Natural killer cell treated with Interleukin-12 subunit alpha and Interleukin-12 subunit beta and Interleukin-15 and Interleukin-18, amount 100 ng/mL, for 72 hours (primary cell): ENCODE measurements at places on chromosomes 4 and X. TPM values are rescaled to one million over a fixed set of nuclear protein-coding genes. Genes with fewer than 3 reads are reported as not detected.

- no peaks in the 10 kb centered on the region for H3K36me3 ChIP-seq
- no peaks in the 10 kb centered on the region for H3K27me3 ChIP-seq
- DNase-seq: no peak
- no peak overlapping the region for H3K27ac ChIP-seq
- H3K4me3 ChIP-seq: no peak overlapping the region
- no peaks in the 10 kb centered on the region for H3K4me1 ChIP-seq
Measured at GRCh38 chr4:139227729-139228404, 50.8 kb upstream of the ELF2 start.

GRCh38 chrX:154452823-154453222, 5.3 kb upstream of the PLXNA3 start:
- no peak overlapping the region for H3K27ac ChIP-seq
- H3K4me3 ChIP-seq: no peak overlapping the region
- no peaks in the 10 kb centered on the region for H3K36me3 ChIP-seq

The METAP1 gene
- total RNA-seq: 46.6 TPM

The MUC7 gene
- total RNA-seq: not detected

DNA sequence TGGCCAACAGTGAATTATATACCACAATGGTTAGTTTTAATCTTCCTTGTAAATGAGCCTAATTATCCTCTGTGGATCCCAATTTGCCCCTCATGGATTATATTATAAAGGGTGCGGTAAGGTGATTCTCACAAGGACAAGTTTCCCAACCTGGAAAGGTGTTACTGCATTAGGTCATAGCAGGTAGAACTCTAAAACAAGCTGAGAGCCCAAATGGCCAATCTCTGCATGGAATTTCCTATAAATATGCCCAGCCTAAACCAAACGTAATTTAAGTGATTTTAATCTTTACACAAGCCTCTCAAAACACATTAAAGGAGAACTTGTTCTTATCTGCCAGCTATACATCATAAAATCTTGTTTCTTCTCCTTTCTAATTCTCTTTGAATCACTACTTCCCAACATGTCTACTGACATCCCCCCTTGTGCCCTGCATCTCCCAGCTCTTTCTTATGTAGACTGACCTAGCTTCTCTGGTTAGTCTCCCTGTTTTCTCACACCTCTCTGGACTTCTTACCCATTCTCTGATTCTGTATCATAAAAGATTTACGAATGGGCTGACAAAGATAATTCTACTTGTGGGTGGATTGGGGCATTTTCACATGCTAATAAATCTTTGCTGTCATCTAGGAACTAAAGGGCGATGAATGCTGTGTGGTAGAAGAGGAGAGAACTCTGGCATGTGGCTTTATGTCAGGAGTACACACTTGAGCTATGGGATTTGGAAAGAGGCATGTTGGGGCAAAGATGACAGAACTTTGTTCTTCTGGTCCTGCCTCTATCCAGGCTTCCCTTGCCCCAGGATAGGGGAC, 94.3 kb upstream of the PGRMC2 start:
- H3K27ac ChIP-seq: no peak overlapping the region
- peaks cover 3% of the 10 kb centered on the region for H3K27me3 ChIP-seq
- peaks cover 5% of the 10 kb centered on the region for H3K36me3 ChIP-seq

The RHOXF2B gene
- not detected for total RNA-seq

The TAF7L gene
- 0.84 TPM for total RNA-seq

DNA sequence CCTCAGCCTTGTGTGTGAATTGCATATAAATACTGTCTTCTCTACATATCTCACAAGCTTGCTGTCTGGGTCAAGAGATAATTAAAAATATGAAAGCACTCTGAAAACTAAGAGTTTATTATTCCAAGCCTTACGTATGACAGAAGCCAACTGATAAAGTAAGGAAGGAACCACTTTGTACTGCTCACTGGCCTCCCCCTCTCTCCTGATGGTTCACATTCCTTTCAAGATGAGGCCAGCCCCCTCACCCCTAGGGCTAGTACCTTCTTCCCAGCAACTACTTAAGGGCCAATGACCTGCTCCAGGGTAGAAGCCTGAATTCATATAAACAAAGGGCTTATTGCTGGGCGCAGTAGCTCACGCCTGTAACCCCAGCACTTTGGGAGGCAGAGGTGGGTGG, 5.4 kb upstream of the SOWAHD start:
- H3K4me3 ChIP-seq: no peak overlapping the region
- H3K27ac ChIP-seq: no peak overlapping the region
- H3K4me1 ChIP-seq: peaks cover 45% of the 10 kb centered on the region
- H3K27me3 ChIP-seq: no peaks in the 10 kb centered on the region
- no peak for DNase-seq

The LGI2 gene
- not detected for total RNA-seq

The ADGRL3 gene
- not detected for total RNA-seq

The SEPSECS gene
- total RNA-seq: 11.3 TPM

DNA sequence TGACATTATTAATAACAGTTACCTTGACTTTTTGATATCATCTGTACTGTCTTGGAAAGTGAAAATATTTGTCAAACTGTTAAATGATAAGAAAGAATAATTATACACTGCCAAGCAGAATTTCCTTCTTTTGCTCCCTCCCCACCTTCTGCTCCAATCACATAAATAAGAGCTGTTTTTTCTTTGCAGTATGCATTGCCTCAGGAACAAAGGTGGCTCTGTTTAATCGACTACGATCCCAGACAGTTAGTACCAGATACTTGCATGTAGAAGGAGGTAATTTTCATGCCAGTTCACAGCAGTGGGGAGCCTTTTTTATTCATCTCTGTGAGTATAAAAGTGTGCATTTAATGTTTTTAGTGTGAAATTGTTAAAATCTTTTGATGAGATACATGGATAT, 66.1 kb downstream of the CCKAR start:
- no peaks in the 10 kb centered on the region for H3K27me3 ChIP-seq
- no peak overlapping the region for H3K27ac ChIP-seq
- no peak overlapping the region for H3K4me3 ChIP-seq
- peaks cover 6% of the 10 kb centered on the region for H3K4me1 ChIP-seq
- DNase-seq: no peak
- H3K36me3 ChIP-seq: peaks cover 34% of the 10 kb centered on the region

The DAPP1 gene
- 15.9 TPM for total RNA-seq

DNA sequence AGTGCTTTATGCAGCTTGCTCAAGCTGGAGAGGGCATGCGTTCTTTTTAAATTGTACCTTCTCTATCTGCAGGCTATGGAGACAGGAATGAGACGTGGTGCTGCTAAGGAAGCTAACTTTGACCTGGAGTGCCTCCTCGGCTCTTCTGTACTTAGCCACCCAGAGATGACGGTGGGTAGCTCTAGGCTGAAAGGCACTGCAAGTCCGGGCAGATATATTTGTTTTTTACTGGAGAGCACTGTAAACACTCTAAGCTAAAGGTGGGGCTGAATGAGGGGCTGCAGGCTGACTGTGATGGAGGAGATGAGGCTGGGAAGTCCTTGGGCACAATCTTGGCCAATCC, 12.1 kb downstream of the ELF4 start:
- peaks cover 10% of the 10 kb centered on the region for H3K36me3 ChIP-seq
- DNase-seq: no peak
- peaks cover 40% of the 10 kb centered on the region for H3K4me1 ChIP-seq
- H3K27ac ChIP-seq: peak overlapping the region; percentile 89

The TLL1 gene
- total RNA-seq: not detected

- no peaks in the 10 kb centered on the region for H3K27me3 ChIP-seq
- H3K4me1 ChIP-seq: no peaks in the 10 kb centered on the region
- H3K4me3 ChIP-seq: no peak overlapping the region
- no peak overlapping the region for H3K27ac ChIP-seq
- H3K36me3 ChIP-seq: no peaks in the 10 kb centered on the region
Measured at GRCh38 chr4:152197211-152197610, 338.7 kb downstream of the FBXW7 start.

DNA sequence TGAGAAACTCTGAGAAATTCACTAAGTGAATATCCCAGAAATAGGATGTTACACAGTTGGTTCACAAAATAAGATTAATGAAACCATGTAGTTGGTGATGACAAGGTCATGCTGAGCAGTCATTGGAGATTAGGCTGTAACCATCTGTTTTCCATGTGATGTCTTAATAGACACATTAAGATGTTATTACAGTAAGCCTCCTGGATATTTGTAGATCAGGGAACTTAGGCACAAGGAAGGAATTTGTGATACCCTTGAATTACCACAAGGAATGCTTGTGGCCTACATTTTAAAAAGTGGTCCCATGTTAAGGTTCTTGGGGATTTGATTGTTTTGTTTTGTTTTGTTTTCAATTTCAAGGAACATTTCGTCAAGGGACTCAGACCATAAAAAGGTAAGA, 185.6 kb upstream of the BANK1 start:
- no peak overlapping the region for H3K27ac ChIP-seq
- H3K4me3 ChIP-seq: no peak overlapping the region
- H3K4me1 ChIP-seq: no peaks in the 10 kb centered on the region
- H3K36me3 ChIP-seq: no peaks in the 10 kb centered on the region

DNA sequence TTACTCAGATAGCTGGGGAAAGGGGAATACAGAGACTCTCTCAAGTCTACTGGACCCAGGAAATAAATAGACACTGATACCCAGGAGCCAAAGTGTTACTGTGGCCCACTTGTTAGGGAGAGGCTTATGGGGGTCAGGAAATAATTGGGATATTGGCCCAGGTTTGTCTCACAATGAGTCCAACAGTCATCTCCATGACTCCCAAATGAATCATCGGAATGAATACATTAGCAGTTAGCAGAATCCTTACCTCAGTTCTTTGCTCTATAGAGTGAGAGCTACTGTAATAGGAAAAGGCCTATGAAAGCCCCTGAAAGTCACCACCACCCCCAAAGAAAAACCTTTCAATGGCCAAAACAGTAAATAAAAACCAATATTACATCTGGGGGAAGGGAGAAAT, 42.4 kb upstream of the ARHGEF6 start:
- no peak overlapping the region for H3K27ac ChIP-seq
- H3K36me3 ChIP-seq: no peaks in the 10 kb centered on the region
- no peak for DNase-seq
- H3K27me3 ChIP-seq: no peaks in the 10 kb centered on the region
- no peak overlapping the region for H3K4me3 ChIP-seq
- H3K4me1 ChIP-seq: no peaks in the 10 kb centered on the region

DNA sequence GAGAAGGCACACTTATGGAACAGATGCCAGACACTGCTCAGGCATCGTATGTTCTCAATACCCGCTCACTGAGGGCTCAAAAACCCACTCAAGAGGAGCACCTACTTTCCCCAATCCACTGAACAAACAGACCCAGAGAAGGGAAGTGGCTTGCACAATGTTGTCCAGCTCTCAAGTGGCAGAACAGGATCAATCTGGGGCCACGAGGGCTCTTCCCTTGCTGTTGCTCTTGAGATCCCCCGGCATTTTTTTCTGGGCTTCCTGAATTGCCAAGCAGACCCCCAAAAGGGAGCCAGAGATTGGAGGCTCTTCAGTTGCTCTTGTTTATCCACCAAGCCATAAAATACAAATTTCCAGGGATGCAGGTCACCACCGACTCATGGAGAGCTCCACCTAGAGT, 35.7 kb downstream of the IDS start:
- DNase-seq: no peak
- no peak overlapping the region for H3K27ac ChIP-seq
- H3K4me1 ChIP-seq: no peaks in the 10 kb centered on the region
- H3K4me3 ChIP-seq: no peak overlapping the region
- H3K36me3 ChIP-seq: no peaks in the 10 kb centered on the region
- no peaks in the 10 kb centered on the region for H3K27me3 ChIP-seq

DNA sequence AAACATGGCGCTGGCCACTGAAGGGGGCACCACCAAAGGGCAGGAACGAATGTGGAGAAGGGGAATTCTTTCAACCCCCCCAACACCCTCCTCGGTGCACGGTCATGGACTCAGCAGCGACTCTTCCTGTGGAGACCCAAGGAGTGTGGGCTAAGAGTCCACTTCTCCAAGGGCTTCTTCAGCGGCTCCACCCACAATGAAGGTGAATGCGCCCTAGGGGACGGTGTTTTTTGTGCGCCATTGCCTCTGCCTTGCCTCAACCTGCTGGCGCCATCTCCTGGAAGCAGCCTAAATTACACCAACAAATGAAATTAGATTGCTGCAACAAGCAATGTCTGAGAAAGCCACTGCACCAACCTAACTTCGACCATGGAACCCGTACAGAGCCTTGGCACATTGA, 169.2 kb upstream of the MAGEB18 start:
- H3K4me1 ChIP-seq: no peaks in the 10 kb centered on the region
- H3K27ac ChIP-seq: no peak overlapping the region
- H3K4me3 ChIP-seq: no peak overlapping the region
- H3K36me3 ChIP-seq: peaks cover 4% of the 10 kb centered on the region

- no peak overlapping the region for H3K27ac ChIP-seq
- H3K4me3 ChIP-seq: no peak overlapping the region
- H3K27me3 ChIP-seq: no peaks in the 10 kb centered on the region
- no peaks in the 10 kb centered on the region for H3K4me1 ChIP-seq
- DNase-seq: no peak
- no peaks in the 10 kb centered on the region for H3K36me3 ChIP-seq
Measured at GRCh38 chrX:133749951-133750350, 235.4 kb downstream of the GPC3 start.

- peaks cover 3% of the 10 kb centered on the region for H3K4me1 ChIP-seq
- no peaks in the 10 kb centered on the region for H3K36me3 ChIP-seq
- no peak for DNase-seq
Measured at GRCh38 chrX:43479070-43479469, 177.0 kb upstream of the MAOA start.

DNA sequence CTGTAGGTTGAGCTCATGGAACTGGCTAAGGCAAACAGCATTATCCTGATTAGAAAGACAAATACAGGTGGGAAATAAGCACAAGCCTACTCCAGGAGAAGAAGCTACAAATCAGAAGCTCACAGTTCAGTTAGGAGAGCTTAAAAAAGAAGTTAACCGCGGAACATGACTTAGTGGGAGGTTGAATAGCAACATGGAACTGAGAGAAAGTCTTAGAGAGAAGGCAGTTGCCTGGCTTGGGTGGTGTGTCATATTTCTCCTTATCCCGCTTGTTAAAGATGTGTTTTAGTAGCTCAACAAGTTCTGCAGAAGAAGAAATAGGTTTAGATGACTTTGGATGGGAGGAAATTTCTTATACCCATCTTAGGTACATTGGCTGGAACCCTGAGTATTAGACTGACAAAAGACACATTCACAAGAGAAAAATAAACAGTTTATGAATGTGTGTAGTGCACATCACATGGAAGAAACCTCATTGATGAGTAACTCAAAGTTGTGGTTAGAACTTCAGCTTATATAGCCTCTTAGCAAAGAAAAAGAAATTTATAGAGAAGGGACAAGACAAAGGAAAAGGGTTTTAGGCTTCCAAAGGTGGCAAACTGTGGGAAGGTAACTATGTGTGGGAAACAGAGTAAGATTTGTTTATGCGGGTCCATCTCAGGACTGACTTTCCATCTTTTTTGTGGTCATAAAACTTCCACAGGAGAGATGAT, 37.4 kb upstream of the RXFP1 start:
- H3K4me1 ChIP-seq: no peaks in the 10 kb centered on the region
- H3K27me3 ChIP-seq: no peaks in the 10 kb centered on the region
- no peak overlapping the region for H3K27ac ChIP-seq
- no peak for DNase-seq
- H3K4me3 ChIP-seq: no peak overlapping the region
